ENCODE measurements at places on chromosomes 6 and 20. TPM values are rescaled to one million over a fixed set of nuclear protein-coding genes. Genes with fewer than 3 reads are reported as not detected.

DNA sequence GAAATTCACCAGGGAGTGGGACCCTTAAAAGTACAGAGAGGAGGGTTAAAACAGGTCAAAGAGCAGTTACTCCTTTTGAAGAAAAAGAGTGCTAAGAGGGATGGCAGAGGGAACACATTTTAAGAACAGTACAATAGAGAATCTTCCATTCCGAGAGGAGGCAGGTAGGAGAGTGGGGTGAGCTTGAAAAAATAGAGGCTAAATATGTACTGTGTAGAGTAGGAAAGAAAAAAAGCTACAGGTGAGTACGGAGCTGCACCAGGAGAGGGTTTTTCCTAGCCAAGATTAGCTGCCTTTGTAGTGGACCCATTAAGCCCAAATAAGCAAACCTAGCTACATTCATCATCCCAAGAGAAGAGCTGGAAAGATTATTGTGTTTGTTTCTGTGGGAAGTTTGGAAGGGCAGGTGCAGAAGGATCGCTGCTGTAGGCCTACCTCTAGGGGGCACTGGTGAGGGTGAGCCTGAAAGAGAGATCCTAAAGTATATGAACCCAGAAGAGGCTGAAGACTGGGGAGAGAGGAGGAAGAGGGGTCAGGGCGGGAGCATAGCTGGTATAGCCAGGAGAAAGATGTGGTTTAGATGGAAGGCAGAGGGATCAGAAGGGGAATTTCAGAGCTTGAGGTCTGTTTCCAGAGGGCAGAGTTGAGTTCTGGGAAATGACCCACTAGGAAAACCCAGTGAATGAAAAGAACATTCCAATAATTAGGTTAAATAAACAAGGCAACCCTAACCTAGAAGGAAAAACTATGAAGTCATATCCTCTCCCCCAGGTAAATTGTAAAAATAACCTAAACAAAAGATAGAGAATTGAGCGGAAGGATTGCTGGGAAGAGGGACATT is 50.2 kb upstream of the HINT3 start:
- peak; percentile 48 for DNase-seq

DNA sequence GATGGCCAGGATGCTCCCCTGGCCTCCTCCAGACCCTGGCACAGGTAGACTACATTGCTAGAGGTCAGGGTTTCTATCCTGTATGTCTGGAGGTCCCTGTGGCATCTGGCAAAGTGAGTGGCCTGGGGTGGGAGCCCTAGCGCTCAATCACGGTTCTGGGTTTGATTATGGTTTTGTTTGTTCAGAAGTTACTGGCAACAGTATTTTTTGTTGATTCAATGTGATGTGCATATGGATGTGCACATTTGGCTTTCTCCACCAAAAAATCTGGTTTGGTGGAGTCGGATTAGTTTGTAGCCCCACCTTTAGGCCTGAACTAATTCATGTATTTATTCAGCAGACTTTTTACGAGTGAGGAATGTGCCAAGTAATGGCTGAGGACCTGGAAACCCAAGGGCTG is 109.7 kb downstream of the VEGFA start:
- no peak for DNase-seq

Gene PDYN
- 0.15 TPM for total RNA-seq

GRCh38 chr6:21893793-21894192 is 300.2 kb downstream of the SOX4 start:
- no peak for DNase-seq

GRCh38 chr6:53424300-53424699 is 75.5 kb upstream of the ELOVL5 start:
- DNase-seq: no peak

All from H7 (cell line).